ENCODE measurements at places on chromosomes 1 and 21.

DNA sequence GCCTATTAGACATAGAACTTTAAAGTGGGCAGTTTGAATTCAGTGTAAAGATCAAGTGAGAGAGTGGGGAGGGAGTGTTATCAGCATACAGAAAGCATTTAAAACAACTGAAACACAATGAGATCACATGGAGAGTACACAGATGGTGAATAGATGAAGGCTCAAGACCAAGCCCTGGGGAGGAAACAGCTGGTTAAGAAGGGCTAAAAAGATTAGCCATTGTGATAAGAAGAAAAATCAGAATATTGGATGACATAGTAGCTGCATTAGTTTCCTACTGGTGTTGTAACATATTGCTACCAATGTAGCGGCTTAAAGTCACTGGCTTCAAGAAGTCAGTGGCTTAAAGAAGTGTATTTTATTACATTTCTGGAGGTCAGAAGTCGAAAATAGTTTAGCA lies 443.4 kb upstream of the RGS18 start:
- no peak for DNase-seq

DNA sequence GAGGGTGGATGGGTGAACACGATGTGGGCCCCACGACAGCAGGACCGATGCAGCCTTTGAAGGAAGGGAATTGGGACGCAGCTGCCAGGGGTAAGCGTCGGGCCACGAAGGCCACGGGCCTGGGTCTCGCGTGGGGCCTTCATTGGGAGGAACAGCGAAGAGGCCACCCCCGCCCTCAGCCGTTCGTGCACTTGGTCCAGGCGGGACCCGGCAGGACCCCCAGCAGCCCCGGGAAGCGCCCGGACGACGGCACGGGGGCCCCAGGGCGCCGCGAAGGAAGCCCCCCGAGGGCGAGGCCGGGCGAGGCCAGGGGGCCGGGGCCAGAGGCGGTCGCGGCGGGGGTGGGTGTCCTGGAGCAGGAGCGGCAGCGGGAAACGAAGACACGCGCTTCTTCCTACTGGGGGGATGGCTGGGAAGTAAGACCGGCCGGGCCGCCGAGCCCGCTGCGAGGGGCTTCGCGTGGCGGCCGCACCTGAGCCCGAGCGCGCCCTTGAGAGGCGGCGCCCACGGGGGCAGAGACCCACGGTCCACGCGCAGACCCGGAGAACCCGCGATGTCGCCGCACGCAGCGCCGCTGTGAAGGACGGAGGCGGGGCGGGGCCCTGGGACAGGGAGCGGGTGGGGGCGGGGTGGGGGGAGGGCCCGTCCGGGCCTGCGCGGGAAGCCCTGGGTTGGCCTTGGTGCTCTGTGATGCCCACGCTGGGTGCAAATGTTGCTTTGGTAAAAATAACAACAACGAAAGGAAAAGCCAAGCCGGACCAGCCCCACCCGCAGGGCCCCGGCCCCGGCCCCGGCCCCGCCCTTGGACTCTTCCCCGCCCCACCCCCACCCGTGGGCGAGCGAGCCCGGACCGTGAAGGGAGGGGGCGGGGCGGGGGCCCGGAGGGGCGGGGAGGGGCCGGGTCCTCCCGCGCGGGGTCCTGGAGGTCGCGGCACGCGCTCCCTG lies 56.0 kb upstream of the ADARB1 start:
- DNase-seq, result peak; percentile 10

DNA sequence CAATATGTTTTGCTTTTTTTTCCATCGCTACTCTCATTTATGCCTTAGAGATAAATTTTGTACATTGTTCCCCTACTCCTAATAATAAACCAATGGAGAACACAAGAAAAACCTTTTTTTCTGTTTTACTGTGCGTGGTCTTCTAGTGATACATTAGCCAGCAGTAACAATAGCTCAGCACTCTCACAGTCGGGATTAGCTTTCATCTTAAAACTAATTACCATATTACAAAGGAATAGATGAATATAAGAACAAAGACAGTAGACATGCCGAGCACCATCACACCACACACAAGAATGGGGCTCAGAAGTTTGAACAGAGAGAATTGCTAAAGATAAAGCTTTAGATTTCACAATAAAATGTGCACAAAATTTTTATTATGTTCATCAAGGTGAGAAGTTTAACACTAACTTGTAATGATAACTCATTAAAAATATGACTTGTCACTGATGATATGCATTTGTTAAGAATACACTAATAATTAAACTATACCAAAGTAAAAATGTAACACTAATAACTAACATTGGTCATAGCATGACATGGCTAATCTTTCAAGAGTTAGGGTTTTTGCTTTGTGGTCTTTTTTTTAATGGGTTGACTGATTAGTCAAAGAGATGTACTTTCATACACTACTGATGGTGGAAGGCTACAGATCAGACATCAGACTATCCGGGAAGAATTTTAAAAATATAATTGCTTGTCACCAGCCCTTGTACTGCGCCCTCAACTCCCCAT lies 61.8 kb downstream of the EXTL2 start:
- no peak for DNase-seq

DNA sequence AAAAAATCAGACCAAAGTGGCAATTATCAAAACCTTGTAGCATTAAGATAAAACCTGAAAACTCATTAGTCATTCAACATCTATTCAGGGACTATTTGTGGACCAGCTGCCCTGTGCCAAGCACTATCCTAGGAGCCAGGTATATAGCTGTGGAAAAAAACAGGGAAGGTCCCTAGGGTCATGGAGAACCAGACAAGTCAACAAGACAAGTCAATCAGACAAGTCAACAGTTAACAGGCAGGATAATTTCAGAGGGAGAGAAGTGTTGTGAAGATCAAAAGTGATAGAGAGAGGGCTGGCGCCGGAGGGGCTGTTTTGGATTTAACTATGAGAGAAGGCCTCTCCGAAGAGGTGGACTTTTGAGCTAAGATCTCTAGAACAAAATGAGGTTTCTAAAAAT lies 3.3 kb upstream of the ATP1A4 start:
- no peak for DNase-seq

DNA sequence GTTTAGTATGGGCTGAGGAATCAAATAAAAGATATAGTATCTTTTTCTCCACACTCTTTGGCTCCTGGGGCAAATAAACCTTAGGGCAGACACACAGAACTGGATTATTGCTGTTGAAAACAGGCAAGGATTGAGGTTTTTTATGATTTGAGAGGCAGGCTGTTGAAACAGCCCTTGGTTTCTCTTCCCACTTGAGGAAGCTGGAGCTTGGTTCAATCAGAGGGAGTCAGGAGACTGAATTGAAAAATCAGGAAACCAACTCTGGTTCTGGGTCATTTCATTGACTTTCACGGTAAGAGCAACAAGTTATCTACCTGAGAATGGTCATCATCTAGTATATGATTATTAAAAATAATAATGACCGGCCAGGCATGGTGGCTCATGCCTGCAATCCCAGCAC lies 108.4 kb downstream of the CNIH3 start:
- no peak for DNase-seq

DNA sequence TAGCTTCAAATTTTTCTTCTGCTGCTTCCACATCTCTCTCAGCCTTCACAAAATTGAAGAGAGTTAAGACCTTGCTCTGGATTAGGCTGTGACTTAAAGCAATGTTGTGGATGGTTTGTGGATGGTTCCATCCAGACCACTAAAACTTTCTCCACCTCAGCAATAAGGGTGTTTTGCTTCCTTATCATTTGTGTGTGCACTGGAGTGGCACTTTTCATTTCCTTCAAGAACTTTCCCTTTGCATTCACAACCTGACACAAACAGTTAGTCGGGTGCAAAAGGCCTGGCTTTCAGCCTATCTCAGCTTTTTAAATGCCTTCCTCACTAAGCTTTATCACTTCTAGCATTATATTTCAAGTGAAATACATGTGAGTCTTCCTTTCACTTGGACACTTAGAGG lies 30.3 kb downstream of the DENND1B start:
- no peak for DNase-seq

- DNase-seq, result peak; percentile 36
Measured at GRCh38 chr1:226798427-226799411, 59.6 kb upstream of the ITPKB start.
